ENCODE measurements at places on chromosomes 7 and 10. TPM values are rescaled to one million over a fixed set of nuclear protein-coding genes. Genes with fewer than 3 reads are reported as not detected.

DNA sequence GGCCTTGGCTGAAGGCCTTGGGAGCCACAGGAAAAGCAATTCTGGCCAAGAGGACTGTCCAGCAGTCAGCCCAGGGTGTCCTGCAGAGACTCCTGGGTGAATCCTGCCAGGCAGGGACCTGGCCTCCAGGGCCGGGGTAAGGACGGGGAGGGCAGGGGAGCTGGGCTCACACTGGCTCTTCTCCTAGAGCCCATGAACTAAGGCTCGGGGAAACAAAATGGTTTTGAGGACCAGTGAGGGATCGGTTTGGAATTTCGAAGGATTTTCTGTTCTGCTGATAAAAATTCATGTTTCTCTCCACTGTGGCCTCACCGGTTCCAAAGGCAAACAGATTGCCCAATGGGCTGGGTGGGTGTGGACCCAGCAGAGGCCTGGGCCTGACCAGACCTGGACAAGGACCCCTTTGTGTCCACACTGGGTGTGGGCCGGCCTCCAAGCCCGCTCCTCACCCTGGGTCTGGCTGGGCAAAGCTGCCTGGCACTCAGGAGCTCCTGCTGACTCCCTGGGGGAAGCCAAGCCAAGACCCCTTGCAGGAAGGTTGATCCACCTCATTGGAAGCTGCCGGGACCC, 27.3 kb downstream of the FAM20C start:
- no peak overlapping the region for H3K4me3 ChIP-seq
- no peaks in the 10 kb centered on the region for H3K36me3 ChIP-seq
- no peaks in the 10 kb centered on the region for H3K4me1 ChIP-seq
- no peaks in the 10 kb centered on the region for H3K27me3 ChIP-seq
- no peak for DNase-seq
- H3K27ac ChIP-seq = no peak overlapping the region

GRCh38 chr10:24664991-24665390, 58.7 kb downstream of the ARHGAP21 start:
- H3K27me3 ChIP-seq = no peaks in the 10 kb centered on the region
- no peak overlapping the region for H3K27ac ChIP-seq
- no peak for DNase-seq

GRCh38 chr10:75462865-75463264, 31.4 kb downstream of the LRMDA start:
- H3K27ac ChIP-seq = no peak overlapping the region
- no peak for DNase-seq
- H3K4me3 ChIP-seq = no peak overlapping the region
- H3K36me3 ChIP-seq = no peaks in the 10 kb centered on the region

The CEP41 gene
- total RNA-seq = 39.9 TPM

DNA sequence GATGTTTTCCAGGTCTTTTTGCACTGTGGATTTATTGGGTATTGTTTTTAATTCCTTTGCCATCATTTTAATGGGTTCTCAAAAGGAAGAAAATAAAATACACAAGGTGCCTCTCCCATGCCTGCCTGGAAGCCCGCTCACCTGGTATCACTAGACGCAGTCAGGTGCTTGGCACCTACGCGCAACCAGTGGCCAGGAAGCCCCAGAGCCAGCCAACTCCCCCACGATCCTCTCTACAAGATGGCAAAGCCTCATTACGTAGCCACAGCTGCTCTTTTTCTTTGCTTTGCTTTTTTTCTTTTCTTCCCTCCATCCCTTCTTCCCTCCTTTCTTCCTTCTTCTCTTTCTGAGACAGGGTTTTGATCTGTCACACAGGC, 34.3 kb downstream of the BAIAP2L1 start:
- no peaks in the 10 kb centered on the region for H3K27me3 ChIP-seq
- no peak overlapping the region for H3K4me3 ChIP-seq
- no peak for DNase-seq
- H3K27ac ChIP-seq = no peak overlapping the region
- H3K36me3 ChIP-seq = no peaks in the 10 kb centered on the region
- H3K4me1 ChIP-seq = peaks cover 9% of the 10 kb centered on the region

The SUGCT gene
- total RNA-seq = 4.8 TPM
